Trophoblast cell (in vitro differentiated cells and primary cell): ENCODE measurements at places on chromosomes 3 and 15.

DNA sequence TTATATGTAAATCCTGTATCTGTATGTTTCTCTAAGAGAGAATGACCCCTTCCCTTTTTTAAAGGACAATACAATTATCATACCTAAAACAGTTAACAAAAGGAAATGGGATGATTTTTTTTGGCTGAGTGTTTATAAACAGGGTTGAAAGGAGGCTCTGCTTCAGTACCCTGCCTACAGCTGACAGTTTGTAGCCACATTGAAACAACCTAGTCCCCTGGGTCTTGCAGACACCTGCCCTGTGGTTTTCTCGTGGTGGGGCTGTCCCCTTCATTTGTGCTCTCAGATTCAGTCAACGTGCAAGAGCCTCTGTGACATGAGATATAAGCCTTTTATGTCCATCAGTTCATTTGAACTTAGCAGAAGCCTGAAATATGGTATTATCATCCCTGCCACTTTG, 2.3 kb upstream of the HMCES start:
- no peak for DNase-seq

DNA sequence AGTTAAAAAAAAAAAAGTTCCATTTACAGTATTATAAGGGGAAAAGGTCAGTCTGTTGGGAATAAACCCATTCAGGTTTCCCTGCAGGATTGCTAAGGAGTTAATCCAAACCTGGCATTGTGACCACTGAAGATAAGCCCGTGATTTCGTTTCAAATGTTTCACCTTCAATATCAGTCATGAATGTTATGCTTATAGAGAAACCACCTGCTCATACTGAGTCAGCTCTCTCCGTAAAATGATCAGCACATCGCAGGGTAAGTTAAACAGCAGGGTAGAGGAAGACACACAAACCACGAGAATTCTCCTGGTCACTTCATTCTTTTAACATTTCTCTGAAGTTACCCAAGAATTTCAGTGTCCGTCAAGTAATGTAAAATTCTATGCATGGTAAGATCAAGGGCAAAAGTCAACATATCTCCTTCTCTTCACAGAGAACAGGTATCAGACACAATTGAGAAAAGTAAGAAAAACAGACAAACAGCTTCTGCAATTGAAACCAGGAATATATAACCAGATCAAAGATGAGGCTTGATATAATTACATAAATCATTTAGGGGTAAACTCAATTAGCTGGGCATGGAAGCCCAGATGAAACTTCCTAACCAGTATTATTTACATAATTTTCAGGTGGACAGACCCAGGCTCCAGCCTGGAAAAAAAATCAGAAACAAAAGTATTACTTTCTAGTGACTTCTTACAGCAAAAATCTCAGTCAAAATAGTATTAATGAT, 67.6 kb upstream of the ARHGEF3 start:
- DNase-seq = no peak

- no peak for DNase-seq
Measured at GRCh38 chr3:171824824-171825221, 14.5 kb upstream of the PLD1 start.

GRCh38 chr15:25739687-25740121, 123.4 kb downstream of the ATP10A start:
- DNase-seq = no peak

GRCh38 chr15:31296646-31297574, 29.7 kb upstream of the KLF13 start:
- DNase-seq = no peak

- no peak for DNase-seq
Measured at GRCh38 chr15:33445984-33446383, 135.2 kb downstream of the RYR3 start.

- peak; percentile 80 for DNase-seq
Measured at GRCh38 chr15:66955871-66956585, 109.4 kb upstream of the SMAD3 start.

DNA sequence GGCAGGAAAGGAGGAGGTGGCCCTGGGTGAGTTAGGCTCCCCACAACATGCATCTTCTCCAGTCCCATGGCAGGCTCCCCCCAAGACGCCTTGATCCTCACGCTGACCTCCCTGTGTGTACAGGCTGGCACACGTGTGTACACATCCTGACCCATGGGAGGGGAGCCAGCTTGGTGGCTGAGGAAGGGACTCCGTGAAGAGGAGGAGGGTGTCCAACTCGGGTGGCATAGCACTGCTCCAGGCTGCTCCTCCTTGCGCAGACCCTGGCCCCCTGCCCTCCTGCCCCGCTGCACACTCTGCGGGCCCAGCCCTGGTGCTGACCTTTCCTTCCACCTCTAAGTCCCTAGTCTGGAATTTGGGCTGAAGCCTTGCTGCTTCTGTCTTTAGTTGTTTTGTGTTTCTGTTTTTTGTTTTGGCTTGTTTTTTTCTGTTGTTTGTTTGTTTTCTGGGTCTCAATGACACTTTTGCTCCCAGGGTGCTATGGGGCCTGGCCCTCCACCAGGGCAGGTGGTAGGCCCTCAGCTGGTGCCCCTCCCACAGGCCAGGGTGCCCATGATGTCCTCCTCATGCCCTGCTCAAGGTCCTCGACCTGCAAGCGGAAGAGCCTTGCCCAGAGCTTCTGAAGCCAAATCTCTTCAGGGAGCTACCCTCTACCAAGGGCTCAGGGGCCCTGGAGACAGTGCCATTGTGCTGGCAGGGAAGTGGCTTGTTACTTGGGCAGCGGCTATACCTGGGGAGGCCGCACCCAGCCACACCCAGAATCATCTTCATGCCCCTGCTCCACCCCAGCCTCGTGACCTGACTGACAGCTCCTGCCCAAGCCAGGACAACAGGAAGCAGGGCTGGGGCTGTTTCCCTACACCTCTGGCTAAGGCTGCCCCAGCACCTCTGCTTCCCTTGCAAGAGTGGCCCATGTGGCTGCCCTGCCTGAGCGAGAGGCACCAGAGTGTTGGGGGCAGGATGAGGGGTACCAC, 5.1 kb downstream of the EPHB3 start:
- DNase-seq = no peak

DNA sequence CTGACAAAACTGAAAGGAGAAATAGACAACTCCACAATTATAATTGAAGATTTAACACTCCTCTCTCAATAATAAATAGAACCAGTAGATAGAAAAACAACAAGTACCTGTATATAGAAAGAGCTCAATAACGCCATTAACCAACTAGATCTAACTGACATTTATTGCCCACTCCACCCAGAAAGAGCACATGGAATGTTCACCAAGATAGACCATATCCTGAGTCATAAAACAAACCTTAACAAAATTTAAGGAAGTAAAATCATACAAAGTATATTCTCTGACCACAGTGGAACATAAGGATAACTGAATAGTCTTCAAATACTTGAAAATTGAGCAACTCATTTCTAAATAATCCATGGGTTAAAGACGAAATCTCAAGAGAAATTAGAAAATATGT, 25.1 kb downstream of the KBTBD12 start:
- no peak for DNase-seq

DNA sequence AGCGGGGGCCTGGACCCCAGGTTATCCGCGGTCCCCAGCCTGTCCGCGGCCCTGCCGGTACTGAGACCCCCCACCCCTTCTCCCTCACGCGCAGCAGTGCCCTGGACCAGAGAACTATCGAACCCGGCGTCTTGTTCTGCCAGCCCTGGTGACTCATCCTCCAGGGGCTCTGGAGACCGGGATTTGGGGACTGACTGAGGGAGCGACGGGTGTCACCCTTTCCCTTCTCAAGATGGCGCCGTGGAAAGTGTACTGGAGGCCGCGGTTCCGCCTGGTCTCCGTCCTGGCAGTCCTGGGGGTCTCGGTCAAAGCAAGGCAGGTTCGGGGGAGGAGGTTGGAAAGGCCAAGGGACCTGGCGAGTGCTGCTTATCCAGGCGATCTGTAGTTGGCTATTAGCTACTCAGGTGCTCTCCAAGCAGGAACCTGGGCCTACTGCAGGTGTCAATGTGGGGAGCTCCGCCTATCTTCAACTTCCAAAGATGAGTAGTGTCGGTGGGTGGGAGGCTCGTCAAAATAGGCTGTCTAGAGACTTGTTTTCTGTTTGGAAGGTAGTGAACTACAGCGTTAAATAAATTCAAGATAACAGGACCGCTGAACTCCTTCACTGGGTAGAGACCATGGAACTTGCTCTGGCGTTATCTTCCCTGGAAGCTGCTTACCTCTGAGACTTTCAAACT, 790 bp downstream of the RAB5A start:
- DNase-seq = peak; percentile 56

- DNase-seq = no peak
Measured at GRCh38 chr3:126438186-126438585, 37.5 kb downstream of the ZXDC start.

DNA sequence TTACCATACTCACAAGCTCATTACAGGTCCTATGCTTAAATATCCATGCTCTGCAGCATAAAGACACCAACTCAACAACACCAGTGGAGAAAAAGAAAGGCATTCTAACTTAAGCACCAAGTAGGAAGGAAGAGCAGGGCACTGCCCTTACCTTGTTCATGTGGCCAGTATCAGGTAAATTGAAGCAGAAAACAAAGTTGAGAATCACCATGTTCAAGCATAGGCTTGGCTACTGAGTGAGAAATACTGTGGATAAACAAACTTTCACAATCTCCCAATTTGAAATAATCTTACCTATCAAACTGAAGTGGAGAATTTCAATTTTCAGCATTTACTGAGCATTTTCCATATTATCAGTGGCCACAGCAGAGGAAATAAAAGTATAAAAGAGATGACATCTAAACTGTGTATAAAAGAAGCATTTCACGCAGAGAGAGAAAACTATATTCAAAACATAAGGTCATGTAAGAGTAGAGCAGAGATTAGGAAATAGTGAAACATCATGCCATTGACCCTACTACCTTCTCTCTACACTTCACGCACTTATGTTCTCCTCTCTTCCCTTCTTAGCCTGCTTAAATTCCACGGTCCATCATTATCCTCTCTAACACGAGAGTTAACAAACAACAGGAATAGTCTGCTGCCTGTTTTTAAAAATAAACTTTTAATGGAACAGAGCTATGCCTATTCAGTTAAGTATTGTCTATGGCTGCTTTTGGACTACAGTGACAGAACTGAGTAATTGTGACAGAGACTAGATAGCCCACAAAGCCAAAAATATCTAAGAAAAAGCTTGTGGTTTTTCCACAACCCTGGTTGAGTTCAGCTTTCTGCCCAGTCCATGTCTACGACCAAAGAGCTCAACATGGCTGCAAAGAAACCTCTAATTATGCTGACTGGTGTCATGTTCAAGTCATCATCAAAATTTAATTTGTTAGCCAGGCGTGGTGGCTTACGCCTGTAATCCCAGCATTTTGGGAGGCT, 142.5 kb downstream of the NR1I2 start:
- no peak for DNase-seq

DNA sequence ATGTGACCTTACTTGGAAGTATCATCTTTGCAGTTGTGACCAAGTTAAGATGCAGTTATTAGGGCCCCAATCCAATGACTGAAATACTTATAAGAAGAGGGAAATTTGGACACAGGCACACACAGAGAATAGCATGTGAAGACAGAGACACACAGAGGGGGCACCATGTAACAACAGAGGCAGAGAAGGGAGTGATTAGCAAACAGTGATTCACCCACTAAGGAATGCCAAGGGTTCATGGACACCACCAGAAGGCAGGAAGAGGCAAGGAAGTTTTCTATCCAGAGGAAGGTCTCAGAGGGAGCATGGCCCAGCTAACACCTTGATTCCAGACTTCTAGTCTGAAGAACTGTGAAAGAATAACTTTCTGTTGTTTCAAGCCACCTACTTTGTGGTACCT, 25.0 kb downstream of the SIDT1 start:
- no peak for DNase-seq

GRCh38 chr3:99810403-99810802, 7.3 kb upstream of the CMSS1 start:
- no peak for DNase-seq

DNA sequence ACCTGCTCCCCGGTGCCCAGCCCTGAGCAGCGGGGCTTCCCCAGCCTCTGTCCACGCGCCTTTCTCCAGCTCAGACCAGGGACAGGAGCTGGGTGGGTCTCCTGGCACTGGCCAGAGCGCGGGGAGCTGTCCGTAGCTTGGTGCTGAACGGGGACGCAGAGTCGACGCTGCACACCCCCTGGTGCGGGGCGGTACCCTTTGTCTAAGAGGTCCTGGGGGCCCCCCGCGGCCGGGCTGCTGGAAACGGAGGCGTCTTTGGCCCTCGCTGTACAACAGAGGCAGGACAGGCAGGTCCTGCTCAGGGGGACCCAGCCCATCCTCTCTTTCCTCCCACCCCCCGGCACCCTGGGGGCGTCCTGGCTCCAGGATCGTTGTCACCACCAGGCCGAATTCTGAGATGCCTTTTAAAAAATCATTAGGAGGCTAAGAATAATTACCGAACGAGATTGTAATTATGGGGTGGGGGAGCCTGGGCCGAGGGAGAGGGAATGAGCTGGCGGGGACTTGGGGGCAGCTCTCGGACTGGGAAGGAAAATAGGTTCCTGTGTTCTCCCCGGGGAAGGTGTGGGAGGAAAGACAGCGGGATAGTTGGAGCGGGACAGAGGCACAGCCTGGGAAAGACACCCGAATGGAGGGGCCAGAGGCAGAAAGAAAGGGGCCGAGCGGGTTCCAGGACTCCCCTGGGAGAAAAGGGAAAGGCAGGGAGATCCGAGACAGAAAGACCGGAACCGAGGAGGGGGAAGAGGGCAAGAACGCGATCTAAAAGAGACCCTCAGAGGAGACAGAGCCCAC, 4.1 kb upstream of the SKOR1 start:
- DNase-seq = peak; percentile 54

GRCh38 chr3:195522254-195523023, 20.7 kb downstream of the PPP1R2 start:
- DNase-seq = peak; percentile 74

DNA sequence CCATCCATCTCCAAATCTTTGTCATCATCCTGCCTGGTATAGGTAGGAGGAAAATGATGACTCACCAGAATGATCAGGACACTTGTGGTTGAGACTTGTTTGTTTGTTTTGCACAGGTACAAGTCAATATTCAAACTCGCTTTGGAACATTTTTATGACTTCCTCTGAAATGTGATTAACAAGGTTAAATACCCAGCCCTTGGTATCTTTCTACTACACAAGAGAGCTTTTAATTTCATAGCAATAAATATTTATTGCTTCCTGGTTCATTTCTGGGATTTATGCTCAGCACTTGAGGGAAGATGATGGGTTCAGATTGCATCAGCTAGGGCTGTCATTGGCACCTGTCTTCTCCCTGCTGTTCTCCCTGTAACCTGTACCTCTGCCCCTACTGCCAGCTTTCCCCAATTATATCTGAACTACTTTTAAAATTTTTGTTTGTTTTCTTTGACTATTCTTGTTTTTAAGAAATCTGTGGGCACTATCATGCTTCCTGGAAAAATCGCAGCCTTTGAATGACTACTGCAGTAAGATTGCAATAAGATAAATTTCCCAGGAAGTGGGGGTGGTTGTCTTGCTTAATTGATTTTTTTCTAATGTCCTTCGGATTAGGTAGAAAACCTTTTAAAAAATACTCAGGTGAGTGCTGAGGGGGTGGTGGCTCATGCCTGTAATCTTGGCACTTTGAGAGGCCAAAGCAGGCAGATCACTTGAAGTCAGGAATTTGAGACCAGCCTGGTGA, 24.3 kb upstream of the GCNT3 start:
- no peak for DNase-seq

DNA sequence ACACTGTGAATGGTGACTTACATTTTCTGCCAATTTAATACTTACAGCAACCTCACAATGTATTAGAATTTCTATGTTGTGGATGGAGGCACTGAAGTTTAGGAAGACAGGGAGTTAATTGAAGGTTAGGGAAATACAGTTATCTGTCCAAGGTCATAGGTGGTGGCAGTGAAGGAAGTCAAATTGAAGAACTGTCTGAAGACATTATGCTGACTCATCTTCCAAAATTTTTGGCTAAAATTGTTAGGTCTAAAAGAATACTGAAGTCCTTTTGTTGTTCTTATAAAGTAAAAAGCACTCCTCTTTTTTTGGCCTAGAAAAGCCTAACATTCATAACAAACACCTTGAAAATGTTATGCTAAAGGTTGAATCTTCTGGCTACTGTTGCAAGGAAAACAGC, 27.7 kb downstream of the EMC4 start:
- no peak for DNase-seq
